ENCODE measurements at places on chromosomes 1 and 21.
A peak's percentile ranks its signal among the peaks of the same experiment; 100 is the strongest.

DNA sequence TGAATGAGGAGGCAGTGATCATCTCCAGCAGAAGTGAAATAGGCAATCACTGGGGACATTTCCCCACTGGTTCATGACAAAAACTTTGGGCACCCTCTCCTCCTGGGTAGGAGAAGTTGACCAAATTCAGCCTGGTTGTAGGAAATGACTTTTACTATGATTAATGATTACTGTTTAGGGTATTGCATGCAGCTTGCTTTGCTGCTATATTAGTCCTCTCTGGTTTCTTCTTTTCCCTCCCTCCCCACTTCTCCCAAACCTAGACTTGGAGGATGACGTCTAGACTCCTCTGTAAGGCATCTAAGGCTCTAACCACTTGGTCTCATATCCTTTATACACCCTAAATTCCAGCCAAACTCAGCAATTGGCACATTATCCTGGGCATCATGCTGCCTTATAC is 3.4 kb upstream of the RGS16 start:
- DNase-seq, result no peak

DNA sequence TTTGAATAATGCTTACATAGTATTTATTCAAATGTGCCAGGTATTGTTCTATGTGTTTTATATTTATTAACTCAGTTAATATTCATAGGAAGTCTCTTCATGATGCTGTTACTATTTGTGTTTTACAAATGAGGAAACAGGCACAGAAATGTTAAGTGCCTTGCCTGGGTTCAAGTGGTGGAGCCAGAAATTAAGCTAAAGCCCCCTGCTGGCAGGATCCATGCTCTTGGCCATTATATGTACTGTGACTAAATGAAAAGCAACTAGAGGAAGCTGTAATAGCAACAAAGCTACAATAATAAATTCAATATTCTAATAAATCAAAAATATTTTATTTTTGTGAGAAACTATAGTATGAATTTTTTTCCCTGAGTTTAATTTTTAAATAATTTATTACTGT is 30.0 kb downstream of the IARS2 start:
- no peak for DNase-seq

GRCh38 chr1:199084293-199084692 is 445.5 kb downstream of the PTPRC start:
- DNase-seq, result no peak

DNA sequence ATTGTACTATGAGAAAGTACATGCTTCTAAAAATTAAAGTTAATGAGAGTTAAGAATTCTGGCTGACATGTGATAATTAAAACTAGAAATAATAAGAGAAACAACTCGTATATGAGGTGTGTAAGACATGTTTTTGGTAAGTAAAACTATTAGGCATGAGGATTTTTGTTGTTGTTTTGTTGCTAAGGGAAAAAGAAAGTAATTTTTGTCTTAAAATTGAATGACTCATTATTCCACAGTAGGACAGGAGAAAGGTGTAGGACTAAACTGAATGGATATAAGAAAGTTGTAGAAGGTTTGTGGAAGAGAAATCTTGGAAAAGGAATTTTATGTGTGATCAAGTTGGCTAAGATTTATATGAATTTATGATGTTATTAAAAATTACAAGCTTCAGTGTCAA is 54.8 kb downstream of the TBX19 start:
- DNase-seq, result no peak

GRCh38 chr1:110612060-110612745 is 6.0 kb upstream of the KCNA2 start:
- no peak for DNase-seq

DNA sequence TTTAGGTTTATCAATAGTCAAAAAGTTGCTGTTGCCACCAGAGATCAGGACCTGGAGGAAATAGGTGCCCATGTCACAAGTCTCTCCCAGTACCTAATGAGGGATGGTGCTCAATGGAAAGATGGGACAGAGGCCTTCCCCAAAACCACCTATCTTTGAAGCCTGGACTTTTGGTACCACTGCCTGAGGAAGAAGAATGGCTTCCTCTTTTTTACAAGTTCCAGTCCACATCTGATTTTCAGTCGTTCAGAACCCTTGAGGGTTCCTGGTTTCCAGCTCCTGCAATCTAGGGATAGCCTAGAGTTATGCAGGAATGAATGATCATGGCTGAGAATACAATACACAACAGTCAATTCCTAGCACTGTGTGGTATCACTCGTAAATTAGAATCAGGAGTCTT is 5.7 kb downstream of the CATSPERE start:
- DNase-seq, result no peak

DNA sequence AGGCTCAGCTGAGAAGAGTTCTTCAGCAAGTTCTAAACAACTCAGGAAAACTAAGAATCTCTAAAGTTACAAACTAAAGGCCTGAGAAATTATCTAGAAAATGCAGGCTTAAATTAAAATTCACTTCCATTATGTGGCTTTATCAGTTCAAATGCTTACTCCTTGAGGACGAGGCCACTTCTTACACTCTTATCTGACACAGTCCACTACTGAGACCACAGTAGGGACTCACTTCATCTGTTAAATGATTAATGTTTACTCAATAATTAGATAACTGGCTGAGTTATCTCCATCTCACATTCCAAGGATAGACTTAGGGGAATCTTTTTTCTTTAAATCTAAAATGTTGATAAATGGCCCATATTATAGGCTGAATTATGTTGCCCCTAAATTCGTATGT is 1.6 kb downstream of the C1orf141 start:
- DNase-seq, result no peak

DNA sequence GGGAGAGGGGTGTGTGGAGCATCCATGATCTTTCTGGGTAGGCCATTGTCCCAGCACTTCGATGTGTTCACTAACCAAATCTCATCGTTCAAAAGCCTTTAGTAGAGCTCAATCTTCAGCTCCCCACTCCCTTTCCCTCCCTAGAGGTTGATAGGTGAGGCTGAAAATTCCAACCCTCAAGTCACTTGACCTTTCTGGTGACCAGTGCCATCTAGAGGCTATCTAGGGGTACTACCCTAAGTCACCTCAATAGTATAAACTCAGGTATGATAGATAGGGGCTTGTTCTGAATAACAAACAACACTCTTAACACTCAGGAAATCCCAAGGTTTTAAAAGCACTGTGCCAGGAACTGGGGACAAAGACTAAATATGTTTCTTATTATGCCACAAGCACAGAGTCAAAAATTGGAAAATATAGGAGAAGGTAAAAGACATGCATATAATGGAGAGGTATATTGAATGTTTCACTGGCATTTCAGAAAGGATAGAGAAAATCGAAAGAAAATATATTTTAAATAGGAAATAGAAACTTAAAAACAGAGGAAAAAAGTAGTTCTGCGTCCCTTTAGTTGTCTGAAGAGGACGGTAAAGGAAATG is 42.9 kb upstream of the CD53 start:
- peak; percentile 15 for DNase-seq

GRCh38 chr21:16579538-16579937 is 849.8 kb downstream of the USP25 start:
- DNase-seq, result no peak

DNA sequence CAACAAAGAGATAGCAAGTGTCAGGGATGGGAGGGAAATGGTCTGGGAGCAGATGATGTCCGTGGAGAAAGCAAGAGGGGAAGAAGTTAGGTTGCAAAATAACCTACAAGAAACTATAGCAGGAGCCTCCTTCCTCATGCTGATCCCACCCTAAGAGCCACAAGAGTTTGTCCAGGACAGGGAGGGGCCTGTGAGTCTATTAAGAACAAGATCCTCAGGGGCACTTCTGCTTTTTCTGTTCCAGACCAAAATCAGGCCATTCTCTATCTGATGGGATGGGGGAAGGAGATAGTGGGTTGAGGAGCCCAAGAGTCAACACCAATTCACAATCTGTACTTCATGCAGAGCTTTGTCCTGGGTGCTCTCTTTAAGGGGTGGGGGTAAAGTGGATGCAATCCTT is 7.7 kb upstream of the ATP1A4 start:
- no peak for DNase-seq

DNA sequence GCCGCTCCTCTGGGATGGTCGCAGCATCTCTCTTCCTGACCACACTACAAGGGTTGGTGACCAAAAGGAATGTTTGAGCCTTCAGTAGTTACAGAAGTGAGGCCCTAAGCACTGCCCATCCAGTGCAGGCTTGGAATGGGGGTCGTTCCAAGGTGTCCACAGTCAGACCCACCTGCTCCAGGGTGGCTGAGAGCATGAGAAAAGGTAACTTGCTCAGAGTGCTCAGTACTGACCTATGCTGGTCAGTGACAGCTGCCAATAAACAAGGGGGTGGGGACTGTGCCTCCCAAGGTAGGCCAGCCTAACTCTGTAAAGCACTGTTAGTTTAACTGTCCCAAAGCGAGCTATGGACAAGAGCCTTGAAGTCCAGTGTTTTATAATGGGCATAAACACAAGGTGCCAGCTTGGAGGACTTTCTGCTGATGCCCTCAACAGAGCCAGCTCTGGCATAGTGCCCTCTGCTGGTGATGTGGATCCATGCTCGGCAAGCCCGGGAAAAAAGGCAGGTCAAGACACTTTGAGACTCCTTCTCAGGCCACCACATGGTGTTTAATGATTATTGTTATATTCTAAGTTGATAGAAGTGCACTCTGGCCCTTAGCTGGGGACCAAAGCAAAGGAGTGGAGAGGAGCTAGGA is 78.1 kb upstream of the DNAH14 start:
- DNase-seq, result no peak

DNA sequence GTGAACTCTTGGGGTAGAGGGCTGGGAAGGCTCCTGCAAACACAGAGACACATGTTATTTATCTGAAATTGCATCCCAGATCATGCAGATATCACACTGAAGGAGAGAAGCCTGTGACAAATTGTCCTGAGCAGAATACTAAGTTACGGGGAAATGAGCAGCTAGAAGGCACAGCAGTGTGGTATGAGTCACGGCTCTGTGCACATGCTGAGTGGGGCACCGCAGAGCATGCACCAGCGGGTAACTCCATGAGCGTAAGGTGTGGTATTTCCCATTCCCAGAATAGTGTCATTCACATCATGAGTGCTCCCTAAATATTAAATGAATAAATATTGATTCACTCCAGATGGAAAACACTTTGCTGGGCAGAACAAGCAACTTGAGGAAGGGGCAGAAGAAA is 21.3 kb upstream of the FCRL2 start:
- no peak for DNase-seq

- DNase-seq, result peak; percentile 52
Observed at GRCh38 chr1:226135059-226135651, 51.4 kb downstream of the ACBD3 start.

All from H1 (cell line).